ENCODE measurements at places on chromosomes 3 and 15.

GRCh38 chr3:9951962-9952805 is at the start of gene PRRT3:
Gene PRRT3 (minus strand): TSS chr3:9952408. CDS start chr3:9950115, 2,293 bp downstream.
- peak; percentile 58 for DNase-seq

GRCh38 chr3:50478671-50479260 is 24.7 kb downstream of the CACNA2D2 start:
- DNase-seq: no peak

DNA sequence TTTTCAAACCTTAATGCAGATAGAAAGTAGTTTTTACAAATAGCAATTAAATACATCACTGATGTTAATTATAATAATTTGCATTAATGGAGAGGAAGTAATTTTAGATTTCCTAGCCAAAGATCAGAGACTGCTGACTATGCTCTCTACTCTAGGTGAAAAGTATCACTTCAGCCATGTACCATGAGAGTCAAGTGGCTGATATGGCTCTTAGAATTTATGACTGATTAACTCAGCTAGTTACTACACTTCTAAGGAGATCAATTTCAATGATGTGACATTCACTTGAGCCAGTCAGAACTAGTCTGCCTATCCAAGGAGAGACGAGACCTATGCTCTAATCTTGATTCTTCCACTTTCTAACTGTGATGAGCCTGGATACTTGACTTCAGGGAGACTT is 405.7 kb upstream of the RORA start:
- DNase-seq: no peak

- DNase-seq: no peak
Measured at GRCh38 chr15:92925454-92925853, 25.3 kb downstream of the CHD2 start.

GRCh38 chr3:189142527-189142926 is 29.2 kb upstream of the TPRG1 start:
- DNase-seq: no peak

- DNase-seq: no peak
Measured at GRCh38 chr3:122982216-122983185, 45.1 kb downstream of the SEMA5B start.

DNA sequence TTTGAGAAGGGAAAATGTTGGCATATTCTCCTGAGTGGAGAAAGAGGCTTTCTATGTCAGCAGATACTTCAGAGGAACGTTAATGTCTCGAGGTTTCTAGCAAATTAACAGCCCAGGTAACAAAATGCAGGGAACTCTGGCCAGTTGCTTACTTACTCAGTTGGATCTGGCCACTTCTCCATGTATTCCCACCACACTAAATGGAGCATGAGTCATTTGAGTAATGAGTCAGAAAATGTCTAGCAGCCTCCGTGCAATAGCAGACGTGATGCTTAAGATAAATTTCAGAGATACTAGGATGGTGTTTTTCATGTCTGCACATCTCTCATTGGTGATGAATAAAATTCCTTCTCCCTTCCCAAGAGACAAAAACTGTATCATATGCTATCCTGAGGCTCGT is 671.5 kb downstream of the FHIT start:
- no peak for DNase-seq

DNA sequence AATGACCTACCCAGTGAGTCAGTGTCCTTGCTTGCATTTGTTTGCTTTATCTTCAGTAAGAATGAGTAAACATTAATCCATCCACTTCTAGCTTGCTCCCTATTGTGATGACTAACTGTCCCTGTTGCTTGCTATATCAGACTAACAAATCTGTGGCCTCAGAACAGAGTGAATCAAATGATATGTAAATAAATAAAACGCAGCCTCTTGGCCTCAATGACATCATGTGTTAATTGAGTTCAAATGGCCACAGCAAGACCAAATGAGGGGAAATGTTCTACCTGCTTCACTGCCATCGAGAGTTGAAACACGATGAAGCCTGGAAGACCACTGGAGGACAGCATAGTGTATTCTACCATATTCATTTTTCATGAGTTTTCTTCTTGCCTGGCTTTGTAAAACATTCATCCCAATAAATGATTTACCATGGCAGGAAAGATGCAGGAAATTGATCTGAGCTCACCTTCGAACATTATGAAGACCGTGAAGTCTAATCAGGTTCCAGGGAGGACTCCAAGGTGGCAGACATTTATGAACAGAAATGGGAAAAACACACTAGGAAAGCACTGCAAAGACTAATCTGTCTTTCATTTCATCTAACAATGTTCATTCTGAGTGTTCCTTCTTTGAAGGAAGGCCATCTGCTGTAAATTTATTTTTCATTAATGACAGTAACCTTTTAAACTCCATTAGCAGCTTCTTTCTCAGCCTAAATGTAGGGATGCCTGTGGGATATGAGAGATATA is 1144.5 kb downstream of the TUSC7 start:
- no peak for DNase-seq

GRCh38 chr3:33482111-33482521 is 41.9 kb upstream of the UBP1 start:
- DNase-seq: no peak

- no peak for DNase-seq
Measured at GRCh38 chr3:25648925-25649830, 15.5 kb downstream of the TOP2B start.

GRCh38 chr3:139238281-139239030 is 105.4 kb upstream of the MRPS22 start:
- DNase-seq: no peak

- DNase-seq: no peak
Measured at GRCh38 chr3:50632450-50632849, 15.5 kb downstream of the MAPKAPK3 start.

- DNase-seq: no peak
Measured at GRCh38 chr3:193946945-193947344, 189.0 kb upstream of the HES1 start.

- no peak for DNase-seq
Measured at GRCh38 chr3:86969500-86970189, 21.3 kb downstream of the VGLL3 start.

- DNase-seq: no peak
Measured at GRCh38 chr3:172103724-172104123, 64.3 kb downstream of the FNDC3B start.

GRCh38 chr3:40737343-40737742 is 212.6 kb downstream of the ZNF621 start:
- DNase-seq: no peak

DNA sequence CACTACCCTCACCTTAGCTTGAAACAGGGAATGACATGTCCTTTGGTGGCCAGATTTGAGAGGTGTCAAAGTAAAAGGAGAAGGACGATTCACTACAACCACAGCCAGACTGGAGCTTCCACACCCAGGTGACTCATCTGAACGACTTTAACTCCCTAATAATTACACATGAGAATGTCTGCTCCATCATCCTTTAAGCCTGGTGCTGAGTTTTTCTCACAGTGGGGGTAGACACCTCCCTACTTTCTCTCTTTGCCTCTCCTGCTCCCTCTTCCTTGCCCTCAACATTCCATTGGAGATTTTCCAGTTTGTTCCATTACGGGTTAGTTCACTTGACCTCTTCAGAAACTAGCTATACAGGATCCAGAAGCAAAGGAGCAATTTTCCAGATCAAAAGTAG is 154.3 kb upstream of the BHLHE40 start:
- no peak for DNase-seq

DNA sequence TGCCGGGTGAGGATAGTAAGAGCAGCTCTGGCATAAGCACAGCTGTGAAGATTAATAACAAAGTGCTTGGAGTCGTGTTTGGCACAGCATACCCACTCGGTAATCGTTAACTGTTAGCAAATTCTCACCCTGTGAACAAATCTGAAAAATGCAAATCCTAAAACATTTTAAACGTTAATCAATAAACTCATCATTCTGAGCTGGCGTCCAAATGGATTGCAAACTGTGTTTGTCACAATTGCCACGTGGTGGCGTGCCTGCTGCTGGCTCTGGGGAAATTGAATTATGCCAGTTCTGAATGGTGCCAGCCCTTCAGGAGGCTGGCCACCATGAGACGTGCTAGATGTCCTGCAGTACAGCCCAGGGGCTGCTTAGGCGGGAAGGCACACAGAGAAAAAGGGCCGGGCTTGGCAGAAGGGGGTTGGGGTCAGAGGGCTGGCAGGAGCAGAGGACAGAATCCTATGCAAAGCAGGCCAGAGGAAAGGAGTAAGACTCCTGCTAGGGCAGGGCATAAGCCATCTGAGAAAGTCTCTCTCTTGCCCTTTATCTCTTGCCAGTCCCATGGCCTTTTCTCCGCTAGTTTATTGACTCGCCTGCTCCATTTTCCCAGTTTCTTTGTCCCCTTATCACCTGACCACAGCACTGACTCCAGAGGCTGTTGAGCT is 22.1 kb upstream of the POLG start:
- no peak for DNase-seq

DNA sequence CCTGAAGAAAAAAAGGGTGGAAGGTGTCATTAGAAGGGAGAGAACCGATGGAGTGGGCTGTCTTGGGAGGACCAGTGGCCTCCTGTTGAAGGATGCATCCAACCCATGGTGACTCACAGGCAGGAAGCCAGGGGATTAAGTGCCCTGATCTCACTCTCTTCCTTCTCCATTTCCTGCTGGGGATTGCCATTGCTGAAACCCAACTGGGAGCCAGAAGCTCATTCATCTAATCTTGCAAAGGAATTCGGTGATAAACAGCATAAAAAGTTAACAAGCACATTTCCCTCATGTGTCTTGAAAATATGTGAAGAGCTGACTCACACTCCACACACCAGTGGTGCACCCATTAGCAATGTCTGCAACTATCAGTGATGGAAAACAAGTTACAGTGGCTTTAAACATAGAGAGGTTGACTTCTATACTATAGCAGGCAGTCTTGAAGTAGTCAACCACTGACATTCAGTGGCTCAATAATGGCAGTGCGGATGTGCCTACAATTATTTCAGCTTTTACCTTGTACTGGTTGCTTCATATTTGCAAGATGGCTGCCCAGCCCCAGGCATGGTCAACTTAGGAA is 12.8 kb upstream of the CSRNP1 start:
- no peak for DNase-seq

GRCh38 chr15:58165661-58166060 is 27.5 kb downstream of the AQP9 start:
- DNase-seq: no peak

DNA sequence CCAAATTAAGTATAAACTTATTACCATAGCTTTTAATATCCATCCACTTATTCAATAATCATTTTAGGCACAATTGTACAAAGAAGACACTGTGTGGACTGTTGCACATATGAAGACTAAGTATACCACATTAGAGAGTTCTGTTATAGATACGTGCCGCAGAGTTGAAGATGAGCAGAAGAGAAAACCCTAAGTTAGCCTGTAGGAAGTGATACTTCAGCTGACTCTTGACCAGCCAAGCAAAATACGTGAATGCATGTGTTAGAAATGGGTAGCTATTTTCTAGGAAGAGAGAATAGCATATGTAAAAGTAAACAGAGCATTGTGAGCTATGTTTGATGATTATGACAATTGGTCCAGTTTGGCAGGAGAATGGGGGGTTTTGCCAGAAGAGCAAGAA is 272.0 kb upstream of the ATP11B start:
- no peak for DNase-seq

GRCh38 chr3:186342197-186342596 is 19.8 kb downstream of the DGKG start:
- no peak for DNase-seq

DNA sequence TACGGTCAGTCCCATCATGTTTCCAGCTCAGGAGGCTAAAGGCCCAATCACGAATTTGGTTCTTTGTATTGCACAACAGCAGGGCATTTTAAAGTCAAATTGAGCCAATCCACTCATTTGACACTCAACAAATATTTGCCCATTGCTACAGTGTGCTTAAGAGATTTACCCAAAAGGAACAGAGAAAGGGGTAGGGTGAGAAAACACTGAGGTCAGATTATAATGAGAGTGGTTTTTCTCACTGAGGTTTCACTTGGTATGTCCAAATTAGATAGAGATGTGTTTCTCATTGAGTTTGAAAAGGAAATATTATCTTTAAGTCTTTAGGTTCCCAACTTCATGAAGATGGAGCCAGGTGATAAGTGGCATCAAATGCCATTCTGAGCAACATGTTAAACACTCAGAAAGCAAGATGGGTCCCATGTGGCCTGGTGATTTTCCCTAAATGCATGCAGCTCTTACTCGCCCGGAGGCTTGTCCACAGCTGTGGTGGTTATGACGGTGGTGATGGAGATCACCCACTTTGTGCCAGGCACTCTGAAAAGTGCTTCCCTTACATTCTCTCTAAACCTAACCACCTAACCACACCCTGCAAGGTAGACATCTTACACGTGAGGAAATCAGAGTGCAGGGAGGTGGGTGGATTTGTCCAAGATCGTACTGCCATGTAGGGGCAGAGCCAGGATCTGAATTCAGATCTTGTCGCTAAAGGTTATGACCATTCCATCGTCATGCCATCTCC is 31.2 kb upstream of the USP3 start:
- no peak for DNase-seq

GRCh38 chr3:187665764-187666402 is 4.3 kb downstream of the SST start:
- DNase-seq: no peak

DNA sequence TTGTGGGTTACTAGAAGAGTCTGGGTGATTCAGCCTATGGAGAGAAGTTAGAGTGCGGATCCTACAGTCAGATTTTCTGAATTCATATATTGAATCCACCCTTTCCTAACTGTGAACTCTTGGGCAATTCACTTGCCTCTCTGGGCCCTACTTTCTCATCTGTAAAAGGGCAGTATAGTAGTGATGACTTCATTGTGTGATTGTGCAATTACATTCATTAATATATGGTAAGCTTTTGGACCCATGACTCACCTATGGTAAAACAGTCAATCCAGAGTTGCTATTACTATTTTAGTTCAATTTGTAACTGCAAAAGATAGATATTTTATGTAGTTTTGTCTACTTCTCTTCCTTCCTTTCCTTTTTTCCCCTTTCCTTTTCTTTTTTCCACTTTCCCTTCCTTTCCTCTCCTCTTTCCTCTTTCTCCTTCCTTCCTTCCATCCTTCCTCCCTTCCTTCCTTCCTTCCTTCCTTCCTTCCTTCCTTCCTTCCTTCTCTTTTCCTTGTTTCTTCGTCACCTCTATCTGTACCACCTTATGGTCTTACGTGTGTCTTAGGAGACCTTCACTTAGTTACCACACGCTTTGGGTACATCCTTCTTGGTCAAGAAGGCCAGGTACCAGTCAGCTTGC is 37.0 kb downstream of the GMNC start:
- no peak for DNase-seq

GRCh38 chr3:58356054-58356453 is 23.4 kb downstream of the PXK start:
- no peak for DNase-seq
